Stimulated activated CD8-positive, alpha-beta memory T cell treated with anti-CD3 and anti-CD28 coated beads, Interleukin-2, amount 100 ng/mL, for 1 hour (primary cell): ENCODE measurements at places on chromosomes 1 and 21.
A peak's percentile ranks its signal among the peaks of the same experiment; 100 is the strongest.

DNA sequence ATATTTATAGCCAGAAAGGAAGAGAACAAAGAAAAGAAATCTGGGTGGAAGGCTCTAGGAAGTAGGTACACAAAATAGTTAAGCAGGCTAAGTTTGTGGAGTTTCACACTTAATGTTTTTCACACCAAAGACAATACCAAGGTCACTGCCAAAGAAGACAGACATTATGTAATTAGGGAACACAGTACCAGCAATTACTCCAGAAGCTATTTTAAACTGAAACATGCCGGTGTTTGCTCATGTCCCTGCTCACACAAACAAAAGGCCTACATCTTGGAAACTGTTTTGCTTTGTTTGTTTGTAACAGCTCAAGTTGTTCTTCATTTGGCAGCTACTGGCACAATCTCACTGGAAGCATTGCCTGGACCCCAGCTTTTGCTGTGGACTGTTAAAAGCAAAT, 88.5 kb upstream of the DAB1 start:
- no peak for DNase-seq

- DNase-seq: no peak
Observed at GRCh38 chr1:45171575-45171974, 34.8 kb downstream of the ZSWIM5 start.

- no peak for DNase-seq
Observed at GRCh38 chr1:175274368-175274767, 81.8 kb upstream of the KIAA0040 start.

DNA sequence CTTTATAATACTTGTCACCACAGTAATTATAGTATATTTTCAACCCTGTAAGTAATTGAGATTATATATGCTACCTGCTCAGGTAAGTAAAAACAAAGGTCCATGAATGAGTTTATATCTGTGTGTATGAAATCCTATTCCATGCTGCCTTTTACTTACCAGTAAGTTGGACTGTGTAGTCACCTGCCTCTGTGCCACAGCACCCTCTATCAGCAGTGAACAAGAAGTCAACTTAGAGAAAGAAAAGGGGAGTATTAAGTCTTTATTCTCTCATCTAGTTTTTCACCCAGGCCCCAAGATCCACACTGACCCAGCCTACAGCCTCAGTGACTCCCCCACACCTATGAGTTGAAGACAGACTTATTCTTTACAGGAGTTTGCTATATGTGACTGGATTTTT, 36.9 kb upstream of the IFI16 start:
- no peak for DNase-seq

- no peak for DNase-seq
Observed at GRCh38 chr1:113616156-113616555, 143.1 kb downstream of the PHTF1 start.

DNA sequence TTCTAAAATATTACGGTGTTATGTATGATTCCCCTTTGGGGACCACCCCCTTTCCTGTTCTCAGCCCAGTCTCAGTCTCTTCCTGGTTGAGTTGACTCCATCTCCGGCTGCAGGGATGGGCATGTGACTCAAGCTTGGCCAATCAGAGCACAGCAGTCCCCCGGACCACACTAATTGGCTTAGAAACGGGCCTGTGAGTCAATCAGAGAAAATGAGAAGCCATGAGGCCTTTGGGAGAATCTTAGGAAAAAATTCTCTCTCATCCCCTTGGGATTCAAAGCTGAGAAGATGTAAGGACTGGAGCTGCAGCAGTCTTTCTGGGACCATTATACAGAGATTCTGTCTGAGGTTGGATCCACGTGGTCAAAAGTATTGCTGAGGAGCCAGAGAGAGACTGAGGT, 10.7 kb upstream of the FHAD1 start:
- DNase-seq: no peak

DNA sequence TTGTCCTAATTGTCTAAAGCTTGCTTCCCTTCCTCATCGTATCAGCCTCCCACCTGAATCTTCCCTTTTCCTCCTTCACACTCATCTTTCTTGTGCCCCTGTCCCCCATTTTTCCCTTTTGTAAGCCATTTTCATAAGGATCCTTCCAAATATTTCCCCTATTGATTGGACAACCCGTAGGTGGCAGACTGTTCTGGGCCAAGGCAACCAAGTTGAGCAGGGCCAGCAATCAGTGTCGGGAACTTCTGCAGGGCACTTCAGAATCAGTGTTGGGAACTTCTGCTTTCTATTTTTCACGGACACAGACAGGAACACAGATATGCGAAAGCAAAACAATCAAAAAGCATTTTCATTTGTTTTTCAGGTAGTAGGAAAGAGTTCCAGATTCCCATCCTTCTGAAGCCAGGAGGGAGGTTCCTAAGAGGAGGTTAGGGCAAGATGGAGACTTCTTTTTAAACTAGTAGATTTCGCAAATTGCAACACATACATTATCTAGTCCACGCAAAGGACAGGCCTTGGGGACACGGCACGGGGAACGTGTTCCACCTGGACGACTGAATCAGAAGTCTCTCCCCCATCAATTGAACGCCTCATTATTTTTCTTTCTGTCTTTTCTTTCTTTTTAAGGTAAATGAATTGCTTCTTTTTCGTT, 691 bp upstream of the MPZL1 start:
- DNase-seq: no peak

GRCh38 chr1:235996048-235996785, 68.7 kb downstream of the NID1 start:
- DNase-seq: no peak

GRCh38 chr1:209929751-209930150, 8.3 kb upstream of the SYT14 start:
- DNase-seq: no peak

- DNase-seq: no peak
Observed at GRCh38 chr1:75861831-75862230, 65.1 kb downstream of the MSH4 start.

DNA sequence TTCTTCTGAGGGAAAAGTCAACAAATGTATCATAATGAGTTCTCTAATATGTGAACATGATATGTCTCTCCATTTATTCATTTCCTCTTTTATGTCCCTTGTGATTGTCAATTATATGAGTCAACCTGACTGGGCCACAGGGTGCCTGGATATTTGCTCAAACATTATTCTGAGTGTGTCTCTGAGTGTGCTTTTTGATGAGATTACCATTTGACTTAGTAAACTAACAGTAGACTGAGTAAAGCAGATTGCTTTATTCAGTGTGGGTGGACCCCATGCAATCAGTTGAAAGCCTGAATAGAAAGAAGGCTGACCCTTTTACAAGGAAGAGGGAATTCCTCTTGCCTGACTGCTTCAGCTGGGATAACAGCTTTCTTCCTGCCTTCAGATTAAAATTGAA, 142.6 kb downstream of the SLC35F3 start:
- no peak for DNase-seq

DNA sequence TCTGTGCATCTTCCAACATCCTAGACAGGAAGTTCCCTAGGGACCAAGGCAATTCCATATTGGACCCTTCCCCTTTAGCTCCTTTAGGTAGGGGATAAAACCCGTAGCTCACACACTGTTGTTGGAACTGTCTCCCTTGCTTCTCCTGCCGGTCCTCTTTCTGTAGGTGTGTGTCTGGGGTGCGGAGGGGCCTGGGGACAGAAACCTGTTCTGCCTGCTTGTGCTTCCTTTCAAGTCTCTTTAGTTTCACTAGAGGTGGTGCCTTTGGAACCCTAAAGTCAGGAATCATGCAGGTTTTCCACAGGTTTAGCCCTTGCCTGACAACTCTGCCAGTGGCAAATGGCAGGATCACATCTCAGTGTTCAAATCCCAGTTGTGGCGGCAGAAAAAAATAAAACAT, 74.6 kb upstream of the PTGFRN start:
- DNase-seq: no peak

DNA sequence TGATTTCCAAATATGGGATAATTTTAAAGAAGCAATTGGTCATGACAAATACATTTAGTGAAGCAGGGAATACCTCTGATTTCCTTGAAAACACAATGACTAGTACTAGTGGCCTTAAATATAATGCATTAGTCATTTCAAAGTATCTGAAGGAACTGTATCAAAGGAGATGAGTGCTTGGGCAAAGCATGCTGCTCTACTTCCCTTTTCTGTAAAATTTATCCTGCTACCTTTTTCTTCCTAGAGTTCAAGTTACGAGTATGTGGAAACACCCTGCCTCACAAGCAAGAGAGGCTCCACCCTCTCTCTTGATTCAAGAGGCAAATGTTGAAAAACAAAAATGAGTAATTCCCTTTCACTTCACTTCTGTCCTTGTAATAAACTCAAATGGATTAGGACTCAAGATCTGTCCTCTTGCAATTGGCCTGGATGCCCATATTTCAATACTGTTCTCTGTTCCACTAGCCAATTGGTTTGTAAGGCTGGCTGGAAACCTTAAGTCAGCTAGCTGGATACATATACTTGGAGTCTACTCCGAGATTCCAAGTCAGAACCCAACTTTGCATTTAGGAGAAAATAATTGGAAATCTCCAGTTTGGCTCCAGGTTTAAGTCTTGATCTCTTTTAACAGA, 92.5 kb downstream of the CDC42BPA start:
- DNase-seq: no peak

DNA sequence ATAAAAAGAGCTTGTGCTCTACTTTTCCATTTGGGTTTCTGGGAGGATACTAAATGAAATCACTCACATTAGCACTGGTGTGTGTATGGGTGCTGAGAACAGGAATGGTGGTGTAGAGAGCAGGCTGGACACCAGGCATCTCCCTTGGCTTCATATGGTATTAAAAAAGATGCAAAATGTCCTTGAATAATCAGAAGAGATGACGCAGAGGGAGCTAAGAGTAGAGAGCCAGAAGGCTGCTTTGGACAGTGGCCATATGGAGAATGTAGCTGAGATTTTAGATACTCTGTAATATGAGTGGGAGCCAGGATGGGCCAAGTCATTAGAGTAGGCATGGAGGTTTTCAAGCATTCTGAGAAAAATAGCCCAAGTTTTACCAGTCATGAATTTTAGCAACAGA, 112.3 kb upstream of the ZRANB2 start:
- no peak for DNase-seq

DNA sequence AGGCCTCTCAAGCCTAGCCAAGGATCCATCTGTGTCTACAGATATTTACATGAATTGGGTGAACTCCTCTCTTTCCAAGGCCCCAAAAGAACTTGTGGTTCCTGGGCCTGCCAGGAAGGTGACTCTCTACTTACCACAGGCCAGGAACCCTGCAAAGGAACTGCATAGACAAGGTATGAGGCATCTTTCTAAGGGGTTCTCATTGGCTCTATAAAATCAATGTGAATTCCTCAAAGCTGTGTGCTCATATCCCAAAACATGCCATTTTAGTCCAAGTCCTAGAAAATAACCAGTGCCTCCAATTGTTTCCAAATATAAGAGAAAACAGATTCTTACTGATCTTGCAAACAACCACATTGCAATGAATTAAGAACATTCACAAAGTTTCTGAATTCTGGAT, 39.9 kb upstream of the RGL1 start:
- DNase-seq: no peak

GRCh38 chr1:156510709-156511108, 10.1 kb upstream of the MEF2D start:
- no peak for DNase-seq

GRCh38 chr21:29077651-29078090, 4.2 kb upstream of the CCT8 start:
- no peak for DNase-seq

DNA sequence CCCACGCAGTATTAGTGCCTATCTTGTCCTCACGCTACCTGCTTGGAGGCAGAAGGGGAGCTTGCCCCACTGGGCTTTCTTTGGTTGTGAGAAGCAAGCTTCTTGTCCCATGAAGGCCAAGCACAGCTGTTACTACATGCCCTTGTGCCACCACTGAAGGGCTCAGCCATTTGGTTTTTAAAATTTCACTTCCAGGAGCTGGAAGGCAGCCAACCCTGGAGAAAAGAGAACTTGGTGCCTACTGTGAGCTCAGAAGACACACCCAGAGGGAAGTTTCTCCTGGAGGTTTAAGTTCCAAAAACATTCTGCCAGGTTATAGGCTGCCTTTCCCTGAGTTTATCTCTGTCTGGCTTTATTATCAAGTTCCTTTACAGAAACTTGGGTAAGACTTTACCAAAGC, 187.4 kb downstream of the SLC35F3 start:
- no peak for DNase-seq

- no peak for DNase-seq
Observed at GRCh38 chr21:41321211-41321907, 4.8 kb downstream of the FAM3B start.

- no peak for DNase-seq
Observed at GRCh38 chr1:23791516-23792047, 637 bp downstream of the LYPLA2 start.

- DNase-seq: no peak
Observed at GRCh38 chr1:219339466-219339865, 165.8 kb downstream of the LYPLAL1 start.

- DNase-seq: no peak
Observed at GRCh38 chr1:108107658-108108057, 92.5 kb downstream of the SLC25A24 start.

DNA sequence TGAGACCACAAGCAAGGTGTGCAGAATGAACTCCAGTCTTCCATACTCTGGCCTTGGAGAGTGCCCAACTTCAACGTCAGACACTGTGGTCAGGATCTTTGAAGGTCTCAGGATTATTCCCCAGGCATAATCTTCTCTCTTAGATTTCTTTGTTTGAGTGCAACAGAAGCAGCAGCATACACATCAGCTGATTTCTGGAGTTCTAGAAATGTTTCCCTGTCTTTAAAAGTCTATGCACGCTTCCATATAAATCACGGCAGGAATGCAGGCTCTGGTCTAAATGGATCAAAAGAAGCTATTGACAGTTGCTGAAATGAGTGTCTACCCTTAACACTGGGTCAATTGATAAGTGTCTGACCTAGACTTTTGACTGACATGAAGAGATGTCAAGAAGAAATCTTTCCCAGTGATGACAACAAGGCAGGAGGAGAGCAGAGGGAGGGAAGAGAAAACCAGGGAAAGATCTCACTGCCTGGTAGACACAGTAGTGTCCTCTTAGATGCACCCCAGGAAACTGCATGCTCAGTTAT, 279.7 kb downstream of the SPATA17 start:
- no peak for DNase-seq

- DNase-seq: no peak
Observed at GRCh38 chr1:33880305-33880704, 16.4 kb downstream of the HMGB4 start.

GRCh38 chr1:78004719-78005447, at the start of gene DNAJB4:
TSS of gene DNAJB4 (plus strand) at chr1:78004939. CDS start at chr1:78005111, 172 bp downstream.
- DNase-seq: peak; percentile 23

DNA sequence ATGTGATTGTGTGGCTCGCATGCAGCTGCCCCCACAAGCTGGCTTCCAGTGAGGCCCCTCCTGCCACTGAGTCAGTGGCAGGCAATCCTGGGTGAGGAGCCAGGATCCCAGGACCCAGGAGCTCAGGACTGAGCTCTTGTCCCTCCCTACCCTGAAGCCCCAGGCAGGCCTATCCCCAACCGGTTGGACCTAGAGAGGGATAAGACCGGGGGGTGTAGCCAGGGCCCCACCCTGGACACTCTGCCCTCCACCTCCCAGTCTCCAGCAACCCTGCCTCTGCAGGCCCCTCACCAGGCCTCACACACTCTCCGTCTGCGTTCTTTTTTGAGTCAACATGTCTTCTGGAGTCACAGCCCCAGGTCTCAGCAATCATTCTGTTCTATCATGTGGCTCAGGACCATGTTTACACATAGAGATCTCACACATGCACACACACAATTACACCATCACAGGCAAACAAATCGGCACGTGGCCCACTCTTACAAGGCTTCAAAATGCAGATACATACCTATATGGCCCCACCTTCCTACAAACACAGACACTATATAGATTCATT, 2.6 kb downstream of the VSIG8 start:
- DNase-seq: no peak
